Cerebellar cortex (tissue), 1 donor: ENCODE measurements at places on chromosomes 4 and X.

DNA sequence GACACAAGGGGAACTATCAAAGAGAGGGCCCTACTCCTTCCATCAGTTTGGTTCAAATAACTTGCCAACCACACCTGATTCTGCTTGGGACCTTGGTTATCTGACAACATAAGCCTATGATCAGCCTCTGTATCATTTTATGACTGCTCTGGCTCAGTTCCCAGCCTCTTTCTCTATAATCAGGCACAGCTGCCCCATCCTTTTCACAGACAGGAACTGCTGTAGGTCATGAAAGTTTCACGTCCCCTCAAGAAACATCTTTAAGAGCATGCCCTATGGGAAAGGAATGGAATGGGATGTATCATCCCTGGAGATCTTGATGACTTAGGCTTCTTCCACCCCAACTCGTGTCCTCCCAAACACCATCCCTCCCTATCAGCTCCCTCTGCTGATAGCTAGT, 243.4 kb downstream of the AR start:
- no peak for DNase-seq

- DNase-seq = peak; percentile 30
Observed at GRCh38 chr4:23856630-23857029, 33.2 kb downstream of the PPARGC1A start.

GRCh38 chr4:133130171-133130570, 18.9 kb upstream of the PCDH10 start:
- DNase-seq = no peak

DNA sequence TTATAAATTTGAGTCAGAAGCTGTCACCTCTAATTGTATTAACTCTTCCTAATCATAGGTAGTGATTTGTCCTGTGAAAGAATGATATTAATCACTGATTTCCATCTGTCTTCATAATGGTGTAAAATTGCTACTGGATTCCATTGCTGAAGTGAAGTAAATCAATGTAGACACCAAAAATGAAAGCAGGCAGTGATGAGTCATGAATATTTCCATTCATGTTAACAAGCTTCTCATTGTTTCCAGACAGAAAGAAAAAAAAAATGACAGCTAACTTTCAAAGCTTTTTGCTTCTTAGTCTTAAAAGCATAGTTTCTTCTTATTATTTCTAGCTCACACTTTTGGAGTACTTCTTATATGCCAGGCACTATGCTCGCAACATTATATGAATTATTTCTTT, 21.5 kb downstream of the FAM114A1 start:
- no peak for DNase-seq

DNA sequence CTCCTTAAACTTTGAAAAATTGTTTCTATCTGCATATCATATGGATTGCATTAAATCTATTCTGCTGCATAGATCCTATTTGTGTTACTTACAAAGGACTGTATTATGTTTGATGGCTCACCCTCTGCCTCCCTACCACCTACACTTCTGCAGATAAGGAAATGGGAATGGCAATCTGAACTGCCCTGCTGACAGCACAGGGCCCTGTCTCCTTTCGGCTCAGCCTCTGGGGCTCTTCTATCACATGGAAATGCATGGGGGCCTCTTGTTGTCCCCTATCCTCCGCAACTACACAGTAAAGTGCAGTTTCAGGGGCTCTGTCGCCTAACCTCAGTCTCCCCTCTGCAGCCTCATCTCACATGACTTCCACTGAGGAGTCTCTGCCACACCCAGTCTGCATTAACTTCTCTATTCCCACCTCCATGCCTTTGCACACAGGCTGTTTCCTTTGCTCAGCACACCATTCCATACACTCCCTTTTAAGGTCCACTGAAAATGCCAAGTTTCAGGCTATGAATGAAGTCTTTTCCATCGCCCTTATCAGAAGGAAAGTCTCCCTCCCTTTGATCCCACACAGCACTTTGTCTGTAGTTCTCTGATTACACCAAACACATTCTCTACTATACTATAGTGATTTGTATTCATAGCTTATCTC, 12.5 kb downstream of the RELL1 start:
- no peak for DNase-seq
